Right lobe of liver (tissue), 6 donors: ENCODE measurements at places on chromosomes 16 and 17.

DNA sequence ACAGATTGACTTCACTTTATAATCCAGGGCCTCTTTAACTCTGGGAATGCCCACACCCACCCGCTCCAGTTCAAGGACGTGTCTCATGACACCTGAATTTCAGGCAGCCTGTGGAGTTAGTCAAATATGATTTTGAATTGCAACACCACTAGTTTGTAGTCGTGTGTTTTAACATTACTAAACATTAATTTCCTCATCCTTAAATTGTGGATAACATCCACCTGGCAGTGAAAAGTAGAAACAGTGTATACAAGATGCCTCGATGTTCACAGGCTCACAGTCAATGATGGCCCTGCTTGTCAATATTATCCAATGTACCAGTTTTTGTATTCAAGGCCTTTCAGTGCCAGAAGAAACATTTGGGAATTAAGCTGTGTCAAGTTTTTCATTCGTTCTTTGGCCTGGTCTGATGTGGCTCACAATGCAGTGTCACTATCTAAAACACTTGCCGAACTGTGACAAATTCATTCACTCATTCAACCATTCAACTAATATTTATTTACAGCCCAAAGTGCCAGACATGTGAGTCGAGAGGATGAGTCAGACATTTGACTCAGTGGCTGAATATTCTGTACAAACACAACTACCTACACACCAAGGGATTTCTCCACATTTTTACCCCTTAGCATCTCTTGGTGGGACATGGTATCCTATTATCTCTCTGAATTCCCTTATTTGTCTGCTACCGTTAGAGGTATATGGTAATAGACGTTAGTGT is 1.4 kb downstream of the MEIOB start:
- peak; percentile 83 for DNase-seq

GRCh38 chr16:49057391-49057790 is 224.2 kb downstream of the CBLN1 start:
- DNase-seq, result no peak

DNA sequence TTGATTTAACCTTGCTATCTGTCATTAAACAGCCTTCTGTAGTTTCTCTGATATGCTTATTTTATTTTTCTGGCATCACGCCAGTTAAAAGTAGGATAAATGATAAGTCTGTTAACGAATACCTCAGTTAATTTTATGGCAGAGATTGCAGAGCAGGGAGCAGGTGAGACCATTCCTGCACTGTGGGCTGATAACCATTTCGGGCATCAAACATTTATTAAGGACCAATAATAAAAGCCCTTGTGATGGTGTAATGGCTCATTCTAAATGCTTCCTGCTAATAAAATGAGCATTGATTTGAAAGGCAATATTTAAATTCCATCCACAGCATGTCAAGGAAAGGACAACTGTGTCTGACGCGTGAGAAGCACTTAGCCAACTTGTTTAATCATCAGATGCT is 94.1 kb downstream of the ASIC2 start:
- no peak for DNase-seq

DNA sequence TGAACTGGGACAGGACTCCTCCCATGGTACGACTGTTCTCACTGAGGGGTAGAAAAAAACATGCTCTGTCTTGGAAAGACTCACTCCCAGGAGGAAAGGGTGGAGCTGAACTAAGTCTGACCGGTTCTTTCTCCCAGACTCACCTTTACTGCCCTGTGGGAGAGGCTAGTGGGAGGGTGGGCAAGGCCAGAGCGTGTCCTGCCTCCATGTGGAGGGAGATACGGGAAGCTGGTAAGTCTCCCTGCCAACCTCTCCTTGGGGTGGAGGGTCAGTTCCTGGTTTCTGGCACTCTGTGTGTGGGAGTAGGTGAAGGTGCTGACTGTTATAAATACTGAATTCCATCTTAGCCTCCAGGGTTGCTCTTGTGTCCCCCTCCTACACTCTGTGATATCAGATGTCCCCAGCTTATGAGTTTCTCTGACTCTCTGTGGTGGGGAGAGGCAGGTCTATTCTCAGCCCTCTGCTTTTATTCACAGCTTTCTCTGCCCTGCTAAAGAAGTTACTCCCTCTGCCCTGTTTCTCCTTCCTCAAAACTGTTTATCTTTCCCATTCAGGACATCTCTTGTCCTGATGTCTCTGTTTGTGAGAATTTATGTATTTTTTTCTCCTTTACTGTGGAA is 26.9 kb upstream of the FAM20A start:
- no peak for DNase-seq

GRCh38 chr16:30780549-30780948 is 6.5 kb downstream of the ZNF629 start:
- no peak for DNase-seq

DNA sequence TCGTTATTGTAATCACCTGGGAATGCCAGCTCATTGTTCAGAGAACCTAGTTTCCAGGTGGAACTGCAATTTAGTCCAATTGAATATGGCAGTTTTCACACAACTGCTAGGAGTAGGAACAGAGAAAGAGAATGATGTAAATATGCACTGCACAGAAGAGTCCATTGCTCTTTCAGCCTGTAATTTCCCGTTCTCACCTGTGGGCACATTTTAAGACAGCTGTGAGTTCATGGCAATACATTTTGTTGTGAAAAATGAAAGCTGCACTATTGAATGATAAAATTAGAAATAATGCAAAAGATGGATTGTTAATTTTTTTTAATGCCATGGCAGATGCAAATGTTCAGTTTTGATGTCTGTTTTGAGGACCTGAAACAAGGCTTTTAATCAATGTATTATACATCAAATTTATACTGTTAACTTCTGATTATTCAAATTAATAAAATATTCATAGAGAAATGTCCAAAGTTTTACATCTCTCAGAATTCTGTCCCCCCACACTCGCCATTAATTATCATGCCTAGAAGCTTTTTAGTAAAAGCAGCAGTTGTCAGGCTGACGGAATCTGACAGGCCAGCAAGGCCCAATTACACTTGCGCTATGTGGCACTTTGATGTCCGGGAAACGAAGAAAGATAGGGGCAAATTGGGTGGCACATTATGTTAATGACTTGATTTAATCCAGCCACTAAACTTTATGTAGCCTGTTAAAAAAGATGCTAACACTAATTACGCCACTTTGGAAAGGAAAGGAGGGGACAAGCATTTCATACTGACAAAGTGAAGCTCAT is 72.2 kb downstream of the RPGRIP1L start:
- DNase-seq, result no peak

- DNase-seq, result no peak
These were observed 43.8 kb downstream of the PSME3IP1 start for GRCh38 chr16:57141822-57142631.

DNA sequence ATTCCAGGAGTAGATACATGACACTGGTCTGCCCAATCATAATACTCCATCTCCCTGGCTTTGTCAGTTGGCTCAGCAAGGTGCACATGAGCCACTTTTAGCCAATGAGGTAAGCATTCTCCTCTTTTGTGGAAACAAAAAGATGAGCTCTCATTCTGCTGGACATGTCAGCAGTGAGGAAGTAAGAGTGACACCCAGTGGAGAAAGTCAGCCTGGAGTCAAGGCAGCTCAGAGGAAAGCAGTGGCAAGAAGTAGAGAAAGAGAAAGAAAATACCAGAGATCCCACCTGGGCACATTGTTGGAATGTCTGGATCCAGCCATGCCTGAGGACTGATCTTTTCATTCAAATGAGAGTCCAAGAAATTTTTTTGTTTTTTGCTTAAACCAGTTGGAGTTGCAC is 496.9 kb upstream of the C16orf82 start:
- no peak for DNase-seq

DNA sequence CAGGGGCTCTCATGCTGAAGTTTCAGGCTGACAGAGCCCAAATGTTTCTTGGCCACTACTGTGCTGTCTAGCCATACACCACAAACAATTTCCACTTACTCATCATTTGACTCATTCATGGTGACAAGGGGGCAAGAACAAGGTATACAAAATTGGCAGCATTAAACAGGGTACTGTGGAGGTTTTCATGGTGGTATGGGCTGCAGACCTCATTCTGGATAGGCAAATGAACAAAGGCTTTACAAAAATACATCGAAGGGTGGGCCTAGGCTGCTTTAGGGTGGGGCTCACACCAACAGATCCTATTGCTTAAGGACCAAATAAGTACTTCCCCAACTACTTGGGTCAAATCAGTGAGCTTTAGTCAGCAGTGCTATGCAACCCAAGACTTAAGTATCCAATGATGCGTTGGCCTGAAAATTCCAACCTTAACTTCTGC is 53.0 kb downstream of the N4BP1 start:
- DNase-seq, result no peak

DNA sequence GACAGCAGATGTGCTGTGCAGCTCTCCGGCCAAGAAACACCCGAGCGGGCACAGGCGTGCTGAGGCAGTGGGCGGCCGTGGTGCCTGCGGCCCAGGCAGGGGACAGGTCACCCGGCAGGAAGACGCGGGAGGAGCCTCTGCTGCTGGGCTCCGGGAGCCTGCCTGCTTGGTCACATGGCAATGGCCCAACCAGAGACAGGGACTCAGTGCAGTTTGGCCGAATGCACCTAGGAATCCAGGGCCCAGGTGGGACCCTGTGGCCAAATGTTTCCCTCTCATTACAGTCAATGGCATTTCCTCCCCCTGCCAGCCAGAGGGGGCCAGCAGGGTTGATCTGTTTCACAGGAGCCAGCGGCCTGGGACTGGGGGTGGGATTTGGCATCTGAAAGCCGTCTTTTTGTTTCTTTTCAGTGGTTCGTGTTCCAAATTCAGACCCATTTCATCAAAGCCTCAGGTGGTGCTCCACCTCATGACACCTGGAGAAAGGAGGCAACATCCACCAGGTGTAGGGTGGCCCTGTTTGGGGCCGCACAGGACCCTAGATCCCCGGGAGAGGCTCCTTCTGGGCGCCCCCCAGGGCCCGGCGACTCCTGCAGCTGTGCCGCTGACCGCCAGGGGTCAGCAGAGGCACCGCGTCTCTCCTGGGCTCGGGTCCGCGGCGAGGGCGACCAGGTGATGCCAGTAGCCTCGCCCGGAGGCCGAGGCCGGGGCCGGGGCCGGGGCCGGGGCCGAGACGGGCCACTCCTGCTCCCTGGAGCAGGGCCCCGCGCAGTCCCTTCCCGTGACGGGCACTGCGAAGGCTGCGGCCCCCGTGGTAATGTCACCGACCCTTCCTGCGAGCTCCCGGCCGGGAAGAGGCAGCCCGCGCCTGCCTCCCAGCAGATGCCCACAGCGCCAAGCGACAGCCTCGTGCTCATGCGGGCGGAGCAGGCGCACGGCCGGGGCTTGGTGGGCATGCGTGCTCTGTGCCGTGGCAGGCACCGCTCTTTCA is 118.5 kb downstream of the C16orf78 start:
- DNase-seq, result peak; percentile 89

GRCh38 chr17:40809721-40810421 is 10.1 kb upstream of the KRT28 start:
- no peak for DNase-seq

DNA sequence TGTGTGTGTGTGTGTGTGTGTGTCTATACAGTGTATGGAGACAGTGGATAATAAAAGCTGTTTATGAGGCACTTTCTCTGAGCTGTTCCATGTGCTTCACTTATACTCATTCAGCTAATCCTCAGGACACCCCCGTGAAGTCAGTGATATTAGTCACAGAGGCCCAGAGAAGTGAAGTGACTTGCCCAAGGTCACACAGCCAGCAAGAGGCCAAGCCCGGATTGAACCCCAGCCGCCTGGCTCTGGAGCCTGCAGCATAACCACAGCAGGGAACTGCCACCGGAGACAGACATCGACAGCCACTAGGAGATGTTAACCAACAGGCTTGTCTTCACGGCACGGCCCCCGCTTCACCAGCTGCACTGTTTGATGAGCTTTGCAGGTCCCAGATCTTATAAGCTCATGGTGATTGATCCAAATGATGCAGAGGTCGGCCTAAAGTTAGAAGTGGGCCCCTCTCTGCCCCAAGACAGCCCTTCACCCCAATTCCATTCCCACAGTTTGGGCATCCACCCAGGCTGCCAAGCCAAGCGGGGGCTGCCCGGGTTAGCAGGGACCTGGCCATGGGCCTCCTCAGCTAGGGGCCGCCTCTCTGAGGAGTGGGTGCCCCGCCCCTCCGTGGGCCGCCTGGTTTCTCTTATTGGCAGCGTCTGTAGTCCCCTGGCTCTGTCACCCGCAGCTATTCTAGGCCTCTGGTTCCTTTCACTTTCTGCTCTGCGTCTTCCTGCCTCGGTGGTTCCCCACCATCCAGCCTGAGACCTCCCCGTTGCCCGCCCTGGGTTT is 30.9 kb downstream of the SOCS1 start:
- DNase-seq, result no peak

DNA sequence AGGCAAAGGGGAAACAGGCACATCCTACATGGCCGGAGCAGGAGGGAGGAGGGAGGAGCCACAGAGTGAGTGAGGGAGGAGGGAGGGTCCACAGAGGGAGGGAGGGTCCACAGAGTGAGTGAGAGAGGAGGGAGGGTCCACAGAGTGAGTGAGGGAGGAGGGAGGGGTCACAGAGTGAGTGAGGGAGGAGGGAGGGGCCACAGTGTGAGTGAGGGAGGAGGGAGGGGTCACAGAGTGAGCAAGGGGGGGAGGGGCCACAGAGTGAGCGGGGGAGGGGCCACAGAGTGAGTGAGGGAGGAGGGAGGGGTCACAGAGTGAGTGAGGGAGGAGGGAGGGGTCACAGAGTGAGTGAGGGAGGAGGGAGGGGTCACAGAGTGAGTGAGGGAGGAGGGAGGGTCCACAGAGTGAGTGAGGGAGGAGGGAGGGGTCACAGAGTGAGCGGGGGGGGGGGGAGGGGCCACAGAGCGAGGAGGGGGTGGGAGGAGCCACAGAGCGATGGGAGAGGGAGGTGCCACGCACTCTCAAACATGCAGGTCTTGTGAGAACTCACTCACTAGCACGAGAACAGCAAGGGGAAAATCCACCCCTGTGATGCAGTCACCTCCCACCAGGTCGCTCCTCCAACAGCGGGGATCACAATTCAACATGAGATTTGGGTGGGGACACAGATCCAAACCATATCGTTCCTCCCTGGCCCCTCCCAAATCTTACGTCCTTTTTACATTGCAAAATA is 24.3 kb upstream of the CDH15 start:
- peak; percentile 15 for DNase-seq

- DNase-seq, result no peak
These were observed 651.8 kb upstream of the GOT2 start for GRCh38 chr16:59385959-59386358.

DNA sequence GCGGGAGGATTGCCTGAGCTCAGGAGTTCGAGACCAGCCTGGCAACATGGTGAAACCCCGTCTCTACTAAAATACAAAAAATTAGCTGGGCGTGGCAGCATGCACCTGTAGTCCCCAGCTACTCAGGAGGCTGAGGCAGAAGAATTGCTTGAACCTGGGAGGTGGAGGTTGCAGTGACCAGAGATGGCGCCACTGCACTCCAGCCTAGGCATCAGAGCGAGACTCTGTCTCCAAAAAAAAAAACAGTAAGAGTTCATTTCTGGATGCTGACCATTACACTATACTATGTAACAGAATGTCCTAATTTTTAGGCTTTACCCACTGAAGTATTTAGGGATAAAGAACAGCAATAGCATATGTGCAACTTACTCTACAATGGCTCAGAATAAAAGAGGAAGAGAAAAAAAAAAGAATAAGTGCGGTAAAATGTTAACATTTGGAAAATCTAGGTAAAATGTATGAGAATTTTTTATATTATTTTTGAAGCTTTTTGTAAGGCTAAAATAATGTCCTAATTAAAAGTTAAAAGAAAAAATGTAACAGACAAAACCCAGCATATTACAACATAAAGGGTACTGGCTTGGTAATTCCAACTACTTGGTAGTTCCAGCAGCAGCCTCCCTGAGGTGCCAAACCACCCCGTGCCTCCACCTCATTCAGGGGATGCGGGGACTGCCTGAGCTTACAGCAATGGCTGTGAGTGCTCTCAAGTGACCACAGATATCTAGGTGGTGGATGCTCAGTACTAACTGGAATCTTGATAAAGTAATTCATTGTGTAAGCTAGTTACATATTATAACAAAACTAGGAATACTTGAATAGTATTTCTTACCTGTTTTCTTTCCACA is 10.9 kb downstream of the COPS3 start:
- no peak for DNase-seq

GRCh38 chr17:3658784-3659449 is 9.5 kb downstream of the TAX1BP3 start:
- DNase-seq, result no peak
